ENCODE measurements at places on chromosomes 7 and 10. TPM values are rescaled to one million over a fixed set of nuclear protein-coding genes. Genes with fewer than 3 reads are reported as not detected.

VWDE gene
- under 0.01 TPM for total RNA-seq

NPY gene
- total RNA-seq = not detected

LIPN gene
- not detected for total RNA-seq

POMZP3 gene
- 6.0 TPM for total RNA-seq

ZNF727 gene
- total RNA-seq = not detected

CRTAC1 gene
- total RNA-seq = 3.1 TPM

AKR1C1 gene
- 0.65 TPM for total RNA-seq

MLXIPL gene
- total RNA-seq = not detected

ECHS1 gene
- total RNA-seq = 71.9 TPM

All from bladder microvascular endothelial cell (primary cell).